ENCODE measurements at places on chromosomes 2 and 18.

DNA sequence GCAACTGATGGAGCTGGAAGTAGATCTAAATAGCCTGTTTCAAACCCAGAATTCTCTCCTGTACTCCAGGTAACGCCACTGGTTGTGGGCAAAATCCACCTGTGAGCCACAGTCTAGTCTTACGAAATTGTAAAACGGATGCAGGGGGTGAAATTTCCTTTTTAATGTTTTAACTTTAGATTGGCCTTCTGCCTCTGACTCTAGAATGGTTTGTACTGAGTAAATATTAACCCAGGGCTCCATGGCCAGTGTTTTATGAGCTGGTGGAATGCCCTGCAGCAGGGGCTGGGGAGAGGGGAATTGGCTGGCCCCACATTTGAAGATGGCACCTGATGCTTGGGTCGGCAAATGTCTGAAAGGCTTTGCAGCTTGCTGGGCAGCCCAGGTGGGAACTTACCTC lies 156.6 kb downstream of the MYCN start:
- no peak for DNase-seq

- no peak for DNase-seq
Measured at GRCh38 chr2:168602846-168603401, 146.9 kb downstream of the CERS6 start.

- DNase-seq, result no peak
Measured at GRCh38 chr2:241703032-241703604, 1.3 kb downstream of the ING5 start.

DNA sequence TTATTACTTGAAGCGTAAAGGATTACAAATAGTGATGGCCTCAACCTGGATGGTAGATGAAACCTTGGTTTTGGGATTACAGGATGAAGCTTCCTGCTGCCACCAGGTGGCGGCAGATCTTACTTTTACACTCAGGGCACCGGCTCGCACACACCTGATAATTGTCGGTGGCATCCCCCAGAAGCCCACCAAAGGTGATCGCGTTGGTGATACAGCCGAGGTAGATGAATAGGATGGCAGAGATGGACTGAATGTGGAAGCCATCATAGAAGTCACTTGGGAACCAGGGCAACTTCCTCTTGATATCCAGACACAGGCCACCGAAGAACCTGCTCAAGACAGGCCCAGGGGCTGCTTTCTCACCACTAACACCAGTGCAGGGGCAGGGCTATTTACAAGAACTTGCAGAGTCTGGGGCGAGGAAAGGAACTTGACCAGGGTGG lies 51.8 kb downstream of the MTHFD2 start:
- DNase-seq, result peak; percentile 20

- no peak for DNase-seq
Measured at GRCh38 chr18:35642802-35643201, 61.3 kb downstream of the GALNT1 start.

DNA sequence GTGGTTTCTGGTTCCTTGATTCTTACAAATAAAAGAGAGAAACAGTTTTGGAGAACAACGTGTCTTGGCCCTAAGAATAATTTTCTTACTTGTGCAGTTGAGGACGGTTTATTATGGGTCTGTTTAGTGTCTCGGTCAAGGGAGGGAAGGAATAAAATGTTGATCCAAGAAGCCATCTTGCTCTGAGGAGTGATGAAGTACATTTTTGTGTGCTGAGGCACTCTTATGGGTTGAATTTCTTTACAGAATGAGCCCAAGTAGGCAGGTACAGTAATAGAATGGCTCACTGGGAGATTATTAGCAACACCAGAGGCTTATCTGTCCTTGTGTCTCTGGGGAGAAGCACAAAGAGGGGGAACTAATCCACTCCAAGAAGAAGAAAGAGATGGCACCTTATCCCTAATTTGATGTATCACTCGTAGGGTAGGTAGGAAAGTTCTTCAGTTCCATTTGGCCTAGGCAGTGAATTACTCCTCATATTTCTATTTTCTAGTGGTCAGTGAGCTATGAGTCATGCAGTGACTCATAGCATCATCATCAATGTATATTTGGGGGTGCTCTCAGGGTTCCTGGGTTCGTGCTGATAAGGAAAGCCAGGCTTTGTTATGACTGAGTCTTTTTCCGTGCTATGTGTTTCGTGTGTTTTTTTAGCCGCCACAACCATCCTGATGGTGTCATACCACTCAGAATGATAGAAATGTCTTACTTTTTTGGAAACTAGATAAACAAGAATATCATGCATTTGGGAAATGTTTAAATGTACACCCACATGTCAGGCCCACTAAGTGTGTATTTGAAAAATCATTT lies 250.1 kb upstream of the CTAGE1 start:
- no peak for DNase-seq
